ENCODE measurements at places on chromosomes 13 and 19.

DNA sequence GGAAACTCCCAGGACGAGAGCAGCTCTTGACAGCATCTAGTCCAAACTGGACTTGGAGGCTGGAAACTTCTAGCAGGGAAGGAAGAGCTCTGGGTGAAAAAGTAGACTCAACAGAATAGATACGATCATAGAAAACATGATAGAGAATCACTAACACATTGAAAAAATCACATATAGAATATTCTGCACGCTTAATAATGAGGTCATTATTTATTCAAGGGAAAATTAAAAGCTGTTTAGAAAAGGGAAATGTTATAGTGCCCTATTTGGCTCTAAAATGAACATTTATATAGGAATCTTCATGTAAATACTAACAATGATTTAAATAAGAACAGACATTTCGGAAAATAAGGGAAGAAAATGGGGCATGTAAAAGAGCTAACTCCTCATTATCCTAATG lies 15.1 kb downstream of the KL start:
- DNase-seq: no peak

DNA sequence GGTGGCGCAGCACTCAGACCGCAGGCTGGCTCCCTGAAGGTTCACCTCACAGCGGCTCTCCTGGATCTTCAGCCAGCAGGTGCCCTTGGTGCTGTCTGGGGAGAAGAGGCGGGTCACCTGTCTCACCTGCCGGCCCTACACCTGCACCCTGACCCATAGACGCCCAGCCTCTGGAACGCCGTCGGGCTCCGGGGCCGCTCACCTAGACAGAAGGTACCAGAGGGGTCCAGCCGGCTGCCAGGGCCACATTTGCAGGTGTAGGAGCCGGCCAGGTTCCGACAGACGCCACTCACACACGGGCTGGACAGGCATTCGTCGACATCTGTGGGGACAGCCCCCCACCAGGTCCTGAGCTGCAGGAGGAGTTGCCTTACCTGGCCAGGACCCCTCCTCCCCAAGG lies 22.9 kb downstream of the FBN3 start:
- DNase-seq: no peak

- DNase-seq: no peak
Measured at GRCh38 chr13:40192452-40192851, 474.0 kb downstream of the FOXO1 start.

DNA sequence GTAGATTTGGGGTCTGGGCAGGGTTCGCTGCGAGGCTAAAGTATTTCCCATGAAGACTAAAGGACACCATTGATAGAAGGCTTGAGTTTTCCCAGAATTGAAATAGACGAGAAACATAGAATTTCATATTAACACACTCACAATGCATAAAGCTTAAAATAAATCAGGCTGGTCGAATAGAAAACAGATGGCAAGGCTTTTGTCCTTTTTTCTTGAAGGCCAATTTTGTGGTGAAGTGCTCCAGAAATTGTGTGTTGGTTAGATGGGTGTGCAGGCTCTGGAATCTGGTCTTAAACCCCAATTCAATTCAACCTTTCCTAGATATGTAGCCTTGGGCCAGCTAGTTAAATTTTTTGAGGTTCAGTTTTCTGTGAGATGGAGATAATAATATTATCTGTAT lies 56.9 kb upstream of the LRCH1 start:
- DNase-seq: no peak

GRCh38 chr19:49347835-49348234 lies 12.6 kb downstream of the CD37 start:
- no peak for DNase-seq

GRCh38 chr19:48081106-48081505 lies 29.5 kb downstream of the PLA2G4C start:
- no peak for DNase-seq

DNA sequence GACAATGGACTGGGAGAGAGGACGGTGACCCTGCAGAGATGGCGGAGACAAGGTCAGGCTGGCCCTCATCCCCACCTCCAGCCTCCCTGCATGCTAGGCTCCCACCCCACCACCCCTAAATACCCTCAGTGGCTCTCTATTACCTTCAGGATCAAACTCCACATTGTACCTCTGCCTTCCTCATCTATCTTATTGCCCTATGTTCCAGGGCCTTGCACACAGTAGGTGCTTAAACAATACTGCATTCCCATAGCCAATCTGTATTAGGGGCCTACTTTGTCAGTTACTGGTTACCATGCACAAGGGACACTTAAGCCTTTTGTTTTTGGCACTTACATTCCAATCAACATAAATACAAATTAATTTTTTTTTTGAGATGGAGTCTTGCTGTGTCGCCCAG lies 6.5 kb downstream of the PALM3 start:
- DNase-seq: no peak

- DNase-seq: no peak
Measured at GRCh38 chr13:83753912-83754624, 128.2 kb downstream of the SLITRK1 start.

DNA sequence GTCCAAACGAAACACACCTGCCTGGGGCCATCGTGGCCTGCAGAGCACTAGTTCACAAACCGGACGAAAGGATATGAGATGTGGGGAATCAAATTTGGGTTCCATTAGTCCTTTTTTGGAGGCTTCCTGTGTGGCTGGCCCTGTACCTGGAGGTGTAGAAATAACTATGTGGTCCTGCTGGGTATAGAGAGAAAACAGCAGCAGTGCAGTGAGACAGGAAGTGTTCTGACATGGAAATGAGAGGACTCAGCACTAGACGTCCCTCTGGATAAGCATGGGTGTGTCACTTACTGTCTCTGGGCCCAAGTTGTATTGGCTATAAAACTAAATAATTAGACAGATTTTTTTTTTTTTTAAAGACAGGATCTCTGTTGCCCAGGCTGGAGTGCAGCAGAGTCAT lies 12.3 kb downstream of the KDELR1 start:
- no peak for DNase-seq

- no peak for DNase-seq
Measured at GRCh38 chr13:45714170-45714569, 12.1 kb downstream of the CBY2 start.

GRCh38 chr13:32153056-32153455 lies 121.5 kb downstream of the FRY start:
- DNase-seq: no peak

- no peak for DNase-seq
Measured at GRCh38 chr13:44365008-44365407, 8.6 kb upstream of the SERP2 start.

- DNase-seq: no peak
Measured at GRCh38 chr19:10812902-10813404, 23.1 kb downstream of the TMED1 start.

DNA sequence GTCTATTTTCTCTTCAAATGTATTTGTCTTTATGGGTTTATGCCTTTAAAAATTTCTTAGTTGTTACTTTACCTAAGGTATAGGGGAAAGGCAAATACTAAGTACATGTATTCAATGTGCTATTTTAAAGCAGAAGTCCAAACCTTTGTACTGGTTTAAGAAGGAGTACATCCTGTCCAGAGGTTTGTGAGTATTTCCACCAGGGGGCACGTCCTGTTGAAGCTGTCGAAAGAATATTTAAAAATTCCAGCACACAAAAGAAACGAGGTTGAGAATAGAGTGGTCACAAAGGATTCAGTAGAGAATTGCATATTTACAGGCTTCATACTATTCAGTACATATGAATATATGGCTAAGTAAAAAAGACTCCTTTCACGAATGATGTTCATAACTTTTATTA lies 59.8 kb downstream of the URI1 start:
- no peak for DNase-seq

DNA sequence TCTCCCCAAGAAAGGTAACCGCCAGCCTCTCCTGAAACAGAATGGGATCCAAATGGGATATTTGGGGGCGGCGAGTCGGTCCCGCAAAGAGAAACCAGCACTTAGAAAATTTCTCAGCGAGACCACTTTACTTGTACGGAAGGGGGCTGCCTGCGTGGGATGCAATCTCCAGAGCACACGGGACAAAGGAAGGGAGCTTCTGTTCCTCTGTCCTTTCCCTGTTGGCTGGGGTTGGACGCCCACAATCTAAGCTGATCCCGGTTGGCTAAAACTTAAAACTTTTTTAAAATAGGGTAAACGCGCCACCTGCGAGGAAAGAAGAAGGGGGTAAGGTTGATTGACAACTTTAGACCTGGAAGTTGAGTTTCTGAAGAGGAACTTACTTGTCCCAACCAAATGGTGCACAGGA lies 826 bp upstream of the BSG start:
- no peak for DNase-seq

DNA sequence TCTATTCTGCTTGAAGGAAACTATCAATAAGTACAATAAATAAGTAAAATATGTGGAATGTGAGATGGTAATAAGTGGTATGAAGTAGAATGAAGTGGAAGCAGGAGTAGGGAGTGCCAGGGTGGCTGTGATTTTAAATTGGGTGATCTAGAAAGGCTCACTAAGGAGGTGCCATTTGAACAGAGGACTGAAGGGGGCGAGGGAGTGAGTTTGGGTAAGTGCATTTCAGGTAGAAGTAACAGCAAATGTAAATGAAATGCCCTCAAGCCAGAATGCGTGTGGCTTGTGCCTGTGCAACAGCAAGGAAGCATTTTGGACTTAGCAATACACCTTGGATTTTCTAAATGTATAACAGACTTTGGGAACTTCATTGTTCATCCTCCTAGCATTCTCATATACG lies 77.1 kb downstream of the CCNA1 start:
- no peak for DNase-seq

DNA sequence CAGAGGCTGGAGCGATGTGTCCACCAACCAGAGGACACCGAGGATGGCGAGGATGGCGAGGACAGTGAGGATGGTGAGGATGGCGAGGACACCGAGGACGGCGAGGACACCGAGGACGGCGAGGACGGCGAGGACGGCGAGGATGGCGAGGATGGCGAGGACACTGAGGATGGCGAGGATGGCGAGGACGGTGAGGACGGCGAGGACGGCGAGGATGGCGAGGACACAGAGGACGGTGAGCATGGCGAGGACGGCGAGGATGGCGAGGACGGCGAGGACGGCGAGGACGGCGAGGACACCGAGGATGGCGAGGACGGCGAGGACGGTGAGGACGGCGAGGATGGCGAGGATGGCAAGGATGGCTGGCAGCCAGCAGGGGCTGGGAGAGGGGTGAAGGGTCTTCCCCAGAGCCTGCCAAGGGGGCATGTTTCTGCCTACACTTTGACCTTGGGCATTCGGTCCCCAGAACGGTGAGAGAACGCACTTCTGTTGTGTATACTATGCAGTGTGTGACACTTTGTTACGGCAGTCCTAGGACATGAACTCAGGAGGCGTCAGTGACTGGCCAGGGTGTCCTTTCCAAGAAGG lies 44.4 kb upstream of the ATP11A start:
- no peak for DNase-seq

GRCh38 chr19:47141695-47142094 lies 11.1 kb downstream of the SAE1 start:
- DNase-seq: no peak

DNA sequence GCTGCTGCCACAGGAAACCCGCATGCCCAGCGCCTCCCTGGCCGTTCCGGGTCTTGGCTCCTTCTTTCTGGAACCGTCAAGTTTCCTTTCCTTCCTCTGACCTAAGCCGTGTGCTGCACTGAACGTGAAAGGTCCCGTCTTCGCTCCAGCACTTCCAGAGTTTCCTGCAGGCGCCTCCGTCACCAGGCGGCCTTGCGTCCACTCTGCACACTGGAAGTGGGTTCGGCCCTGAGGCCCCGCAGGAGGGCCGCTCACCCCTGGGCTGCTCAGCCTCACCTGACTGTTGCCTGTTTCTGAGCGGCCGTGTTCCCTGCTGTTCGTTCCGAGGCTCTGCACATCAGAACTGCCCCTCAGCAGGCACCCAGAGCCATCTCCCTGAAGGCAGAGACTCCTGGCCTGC lies 12.3 kb upstream of the MEX3D start:
- no peak for DNase-seq

GRCh38 chr19:54383330-54383729 lies 18.6 kb upstream of the LAIR1 start:
- no peak for DNase-seq

- no peak for DNase-seq
Measured at GRCh38 chr13:102726430-102726829, 31.6 kb upstream of the METTL21C start.

- DNase-seq: no peak
Measured at GRCh38 chr13:46648166-46648607, 95.2 kb downstream of the LRCH1 start.

- DNase-seq: no peak
Measured at GRCh38 chr13:58687148-58687547, 1055.6 kb downstream of the PCDH17 start.

- no peak for DNase-seq
Measured at GRCh38 chr19:34925278-34925855, 1.3 kb upstream of the ZNF30 start.

- peak; percentile 30 for DNase-seq
Measured at GRCh38 chr19:46990991-46991676, 28.5 kb upstream of the NPAS1 start.

DNA sequence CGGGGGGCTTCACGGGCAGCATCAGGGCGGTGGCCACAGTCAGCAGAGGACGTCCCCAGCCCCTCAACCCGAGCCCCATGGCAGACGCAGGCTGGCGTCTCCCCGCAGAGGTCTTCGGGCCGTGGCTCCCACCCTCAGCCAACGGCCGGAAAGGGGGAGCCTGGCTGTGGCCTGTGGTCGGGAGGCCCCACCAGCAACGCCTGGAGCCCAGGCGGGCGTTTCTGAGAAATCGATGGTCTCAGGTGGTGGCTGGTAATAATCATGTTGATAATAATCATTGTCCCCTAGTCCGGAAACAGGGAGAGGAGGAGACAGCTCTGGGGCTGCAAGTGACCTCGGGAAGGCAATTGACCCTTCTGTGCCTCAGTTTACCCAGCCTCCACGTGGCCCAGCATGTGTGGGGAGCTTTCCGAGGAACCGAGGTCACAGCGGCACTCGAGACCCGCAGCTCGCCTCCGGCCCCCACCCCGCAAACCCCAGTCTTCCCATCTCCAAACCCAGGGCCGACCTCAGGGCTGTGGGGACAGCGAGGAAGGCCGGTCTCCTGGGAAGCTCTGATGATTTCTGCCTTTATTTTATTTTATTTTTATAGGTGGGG lies at the start of gene PRSS57:
TSS of gene PRSS57 (minus strand) at position 101 of the 598 bp plus-strand sequence. CDS start at position 79, 22 bp downstream.
- DNase-seq: no peak

- no peak for DNase-seq
Measured at GRCh38 chr13:90084684-90085290, 1262.7 kb upstream of the MIR17HG start.

- DNase-seq: no peak
Measured at GRCh38 chr19:4749870-4750590, 26.4 kb upstream of the DPP9 start.

DNA sequence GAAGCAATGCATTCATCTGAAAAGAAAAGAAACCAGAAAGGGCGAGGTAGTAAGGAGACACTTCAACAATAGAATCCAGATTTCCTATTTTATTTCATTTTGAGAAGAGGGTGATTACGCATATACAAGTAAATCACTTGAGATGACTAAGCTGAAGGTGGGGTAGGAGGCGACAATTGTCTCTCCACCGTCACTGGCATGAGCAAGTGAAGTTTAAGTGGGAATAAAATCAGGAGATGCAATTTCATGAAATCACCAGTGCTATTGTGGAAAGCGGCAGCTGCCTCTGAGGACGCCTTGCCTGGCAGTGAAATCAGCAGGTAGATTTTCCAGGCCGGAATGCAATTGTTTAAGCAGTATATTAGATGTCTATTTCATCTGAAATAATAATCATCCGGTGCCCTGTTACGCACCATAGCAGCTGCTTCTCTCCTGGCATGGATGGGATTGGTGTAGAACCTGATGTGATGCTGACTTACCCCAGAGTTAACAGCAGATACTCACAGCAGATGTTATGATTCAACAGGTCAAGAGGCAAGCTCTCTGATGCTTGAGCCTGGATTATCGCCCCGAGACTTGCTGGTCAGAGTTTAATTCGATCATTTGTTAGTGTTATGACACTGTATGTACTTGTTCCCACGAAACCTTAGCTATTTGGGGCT lies 64.3 kb downstream of the RASL11A start:
- no peak for DNase-seq

GRCh38 chr19:37963190-37963936 lies 56.4 kb downstream of the SIPA1L3 start:
- no peak for DNase-seq
